ENCODE measurements at places on chromosomes 12 and 14.

DNA sequence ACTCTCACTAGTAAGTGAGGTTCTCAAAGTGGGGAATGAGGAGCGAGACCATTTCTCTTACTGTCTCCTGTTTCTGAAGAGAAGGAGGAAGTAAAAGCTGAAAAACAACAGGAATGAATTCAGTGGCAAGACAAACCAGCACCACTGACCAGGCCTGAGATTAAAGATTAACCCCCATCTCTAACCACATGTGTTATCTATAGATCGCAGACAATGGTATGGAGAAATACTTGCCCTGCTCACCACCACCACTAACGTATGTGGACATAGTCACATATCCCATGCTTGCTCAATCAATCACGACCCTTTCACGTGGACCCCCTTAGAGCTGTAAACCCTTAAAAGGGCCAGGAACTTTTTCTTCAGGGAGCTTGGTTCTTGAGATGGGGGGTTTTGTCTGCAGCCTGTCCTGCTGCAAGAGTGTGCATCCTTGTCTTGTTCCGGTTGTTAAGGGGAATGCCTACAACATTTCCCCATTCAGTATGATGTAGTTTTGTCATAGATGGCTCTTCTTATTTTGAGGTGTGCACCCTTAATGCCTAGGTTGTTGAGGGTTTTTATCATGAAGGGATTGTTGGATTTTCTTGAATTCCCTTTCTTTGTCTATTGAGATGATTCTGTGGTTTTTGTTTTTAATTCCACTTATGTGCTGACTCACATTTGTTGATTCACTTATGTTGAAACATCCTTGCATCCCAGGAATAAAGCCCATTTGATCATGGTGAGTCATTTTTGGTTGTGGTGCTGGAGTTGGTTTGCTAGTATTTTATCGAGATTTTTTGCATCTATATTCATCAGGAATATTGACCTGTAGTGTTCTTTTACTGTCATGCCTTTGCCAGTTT lies 698.8 kb upstream of the LMO3 start:
- no peak for DNase-seq

- DNase-seq, result no peak
These were observed 27.0 kb downstream of the DYNC1H1 start for GRCh38 chr14:101991352-101991751.

GRCh38 chr12:1279050-1279449 lies 288.0 kb downstream of the ERC1 start:
- DNase-seq, result no peak

DNA sequence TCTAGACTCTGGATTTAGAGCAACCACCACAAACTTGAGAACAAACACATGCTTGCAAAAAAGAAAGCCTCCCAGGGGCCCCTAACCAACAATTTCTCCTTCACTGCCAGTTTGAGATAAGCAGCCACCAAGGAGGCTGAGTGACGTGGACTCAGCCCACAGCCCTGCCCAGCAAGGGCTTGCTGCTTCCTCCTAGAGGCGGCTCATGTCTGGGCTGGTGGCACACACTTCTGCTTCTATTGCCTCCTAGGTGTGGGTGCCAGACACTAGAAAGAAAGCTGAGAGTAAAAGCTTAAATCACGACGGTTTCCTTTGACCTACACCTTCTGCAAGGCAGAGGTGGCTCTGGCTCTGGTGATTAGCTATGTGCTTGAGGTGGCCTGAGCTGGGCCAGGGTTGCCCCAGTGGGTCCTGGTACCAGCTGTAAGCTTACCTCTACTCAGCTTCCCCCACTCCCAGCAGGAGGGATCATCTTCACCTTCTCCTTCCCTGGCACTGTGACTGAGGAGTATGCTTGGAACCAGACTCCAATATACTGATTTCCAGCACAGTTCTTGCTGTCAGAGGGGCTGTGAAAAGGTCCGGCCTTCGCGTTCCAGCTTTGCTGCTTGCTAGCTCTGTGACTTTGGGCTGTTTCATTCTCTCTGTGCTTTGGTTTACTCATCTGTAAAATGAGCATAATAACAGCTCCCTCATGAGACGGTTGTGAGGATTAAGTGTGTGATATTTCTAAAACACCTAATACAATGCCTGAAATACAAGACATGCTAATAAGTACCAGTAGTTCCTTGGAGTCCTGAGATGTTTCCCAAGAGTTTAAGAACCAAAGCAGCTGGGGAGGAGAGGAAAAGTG lies 89.7 kb upstream of the PARP11 start:
- peak; percentile 20 for DNase-seq

DNA sequence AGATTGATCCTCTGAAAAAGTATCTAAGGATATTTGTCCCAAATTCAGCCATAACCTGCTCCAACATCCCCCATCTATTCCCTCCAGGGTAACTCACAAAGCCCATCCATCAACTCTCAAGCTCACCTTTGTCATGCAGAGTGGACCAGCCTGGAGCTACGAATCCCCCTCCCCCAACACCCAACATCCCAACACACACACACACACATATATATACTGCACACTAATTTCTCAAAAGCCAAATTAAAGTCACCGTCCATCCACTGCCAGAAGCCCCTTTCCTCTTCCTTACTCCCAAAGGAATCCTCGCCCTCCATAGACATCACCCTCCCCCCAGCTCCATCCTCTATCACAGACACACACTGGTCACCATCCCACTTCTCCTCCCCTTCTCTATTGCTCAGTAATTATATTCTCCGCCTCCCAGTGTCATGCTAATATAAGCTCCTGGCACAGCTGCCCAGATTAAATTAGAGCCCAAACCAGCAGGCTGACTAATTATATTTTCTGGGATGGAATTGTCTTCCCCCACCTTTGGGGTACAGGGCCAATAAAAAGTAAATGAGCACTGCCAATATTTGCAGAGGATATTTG lies 13.5 kb upstream of the TESPA1 start:
- DNase-seq, result no peak

DNA sequence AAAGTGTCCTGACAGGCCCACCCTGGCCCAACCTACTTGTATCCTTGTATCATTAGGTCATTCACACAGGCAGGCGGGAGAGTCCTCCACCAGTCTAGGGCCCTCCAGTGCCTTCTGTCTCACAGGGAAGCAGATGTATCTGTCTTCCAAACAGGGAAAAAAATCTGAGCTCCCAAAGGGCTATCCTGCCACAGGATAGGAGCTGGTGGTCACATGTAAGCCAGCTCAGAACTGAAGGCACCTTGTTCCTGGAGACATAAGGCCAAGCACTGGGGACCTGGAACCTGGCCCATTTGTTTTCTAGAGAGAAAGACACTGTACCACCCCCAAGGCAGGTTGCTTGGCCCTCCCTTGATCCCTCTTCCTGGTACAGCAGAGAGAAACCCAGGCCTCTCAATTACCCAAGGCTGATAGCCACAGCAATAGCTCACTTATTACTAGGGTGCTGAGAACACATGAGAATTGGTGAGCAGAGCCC lies 19.4 kb upstream of the PLEKHH1 start:
- no peak for DNase-seq

- DNase-seq, result no peak
These were observed 65.0 kb upstream of the SINHCAF start for GRCh38 chr12:31390991-31391390.

GRCh38 chr14:51018521-51018920 lies 74.2 kb upstream of the PYGL start:
- no peak for DNase-seq

DNA sequence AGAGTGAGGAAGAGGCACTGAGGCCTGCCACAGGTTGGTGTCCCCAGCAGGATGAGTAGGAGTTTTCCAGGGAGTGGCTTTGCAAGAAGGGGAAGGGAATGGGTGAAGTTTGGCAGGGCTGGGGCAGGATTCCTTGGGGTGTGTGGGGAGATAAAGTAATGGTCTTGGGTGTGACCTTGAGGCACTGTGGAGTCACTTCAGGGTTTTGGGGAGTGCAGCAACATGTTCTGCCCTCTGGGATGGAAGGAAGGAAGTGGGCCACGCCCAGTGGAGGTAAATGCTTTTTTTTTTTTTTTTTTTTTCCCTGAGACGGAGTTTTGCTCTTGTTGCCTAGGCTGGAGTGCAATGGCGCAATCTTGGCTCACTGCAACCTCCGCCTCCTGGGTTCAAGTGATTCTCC lies 108.9 kb downstream of the ADCK1 start:
- no peak for DNase-seq

- no peak for DNase-seq
These were observed 225.2 kb upstream of the RTL1 start for GRCh38 chr14:101128478-101129321.

DNA sequence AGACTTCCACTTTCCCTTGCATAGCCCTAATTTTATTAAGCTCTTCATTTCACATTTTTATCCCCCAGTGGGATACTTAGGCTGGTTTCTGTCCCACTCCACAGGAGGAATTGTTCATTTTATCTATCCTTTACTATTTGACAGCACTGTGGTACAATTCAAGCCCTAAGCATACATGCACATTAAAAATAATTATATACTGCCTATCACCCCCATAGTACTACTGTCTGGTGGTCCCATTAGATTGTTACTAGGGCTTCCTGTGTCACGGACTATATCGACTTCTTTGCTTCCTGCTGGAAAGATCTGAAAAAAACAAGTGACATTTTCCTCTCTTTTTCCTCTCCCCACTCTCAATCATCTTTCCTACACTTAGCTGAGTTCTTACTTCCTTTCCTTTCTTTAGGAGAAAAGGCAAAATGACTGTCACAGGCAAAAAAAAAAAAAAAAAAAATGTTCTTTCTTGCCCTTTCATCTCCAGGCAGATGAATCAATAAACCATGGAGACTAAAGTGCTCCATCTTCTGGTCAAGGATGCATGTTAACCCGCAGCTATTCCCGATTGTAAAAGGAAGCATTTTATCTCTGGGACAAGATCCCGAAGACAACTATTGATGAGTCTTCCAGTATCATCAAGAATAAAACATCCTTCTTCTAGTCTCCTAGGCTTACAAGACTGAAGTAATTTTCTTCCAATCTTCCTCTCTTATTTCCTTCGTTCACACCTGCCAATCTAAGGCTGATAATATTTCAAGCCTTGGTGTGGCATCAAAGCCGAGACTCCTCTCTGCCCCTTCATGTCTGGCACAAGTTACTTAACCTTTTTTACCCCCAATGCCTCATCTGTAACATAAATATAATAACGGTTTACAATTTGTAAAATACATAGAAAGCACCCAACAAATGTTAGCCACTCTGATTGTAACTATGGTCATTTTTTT lies 94.4 kb upstream of the PLEKHG7 start:
- no peak for DNase-seq

DNA sequence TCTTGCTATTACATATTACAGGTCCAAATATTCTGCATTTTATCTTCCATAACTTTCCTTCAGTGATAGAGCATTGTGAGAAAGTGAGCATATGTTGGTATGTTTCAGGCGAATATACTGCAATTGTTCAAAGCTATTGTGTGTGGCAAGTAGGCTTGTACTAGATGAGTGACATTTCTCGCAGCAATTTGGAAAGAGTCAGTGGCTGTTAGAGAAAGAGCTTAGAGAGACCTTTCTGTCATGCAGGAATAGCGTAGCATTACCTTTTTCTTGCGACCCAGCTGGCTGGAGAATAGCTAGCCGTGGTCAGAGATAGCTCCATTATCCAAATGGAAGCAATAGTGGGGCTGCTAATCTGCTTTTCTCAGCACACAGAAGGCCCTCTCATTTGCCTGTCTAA lies 678.5 kb upstream of the FOXG1 start:
- no peak for DNase-seq

DNA sequence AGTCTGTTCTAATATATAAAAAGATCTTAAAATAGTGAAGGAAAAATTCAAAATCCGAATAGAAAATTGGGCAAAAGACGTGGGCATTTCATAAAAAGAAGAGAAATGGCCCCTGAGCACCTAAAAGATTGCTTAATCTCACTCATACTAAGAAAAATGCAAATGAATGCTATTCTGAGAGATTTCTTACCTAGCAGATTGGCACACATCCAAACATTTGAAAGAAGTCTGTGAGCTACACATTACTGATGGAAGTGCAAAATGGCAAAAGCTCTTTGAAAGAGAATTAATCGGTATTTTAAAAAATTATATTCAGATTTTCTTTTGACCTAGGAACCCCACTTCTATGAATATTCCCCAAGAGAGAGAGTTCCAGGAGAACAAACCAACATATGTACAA lies 280.4 kb upstream of the GARIN6 start:
- DNase-seq, result no peak

DNA sequence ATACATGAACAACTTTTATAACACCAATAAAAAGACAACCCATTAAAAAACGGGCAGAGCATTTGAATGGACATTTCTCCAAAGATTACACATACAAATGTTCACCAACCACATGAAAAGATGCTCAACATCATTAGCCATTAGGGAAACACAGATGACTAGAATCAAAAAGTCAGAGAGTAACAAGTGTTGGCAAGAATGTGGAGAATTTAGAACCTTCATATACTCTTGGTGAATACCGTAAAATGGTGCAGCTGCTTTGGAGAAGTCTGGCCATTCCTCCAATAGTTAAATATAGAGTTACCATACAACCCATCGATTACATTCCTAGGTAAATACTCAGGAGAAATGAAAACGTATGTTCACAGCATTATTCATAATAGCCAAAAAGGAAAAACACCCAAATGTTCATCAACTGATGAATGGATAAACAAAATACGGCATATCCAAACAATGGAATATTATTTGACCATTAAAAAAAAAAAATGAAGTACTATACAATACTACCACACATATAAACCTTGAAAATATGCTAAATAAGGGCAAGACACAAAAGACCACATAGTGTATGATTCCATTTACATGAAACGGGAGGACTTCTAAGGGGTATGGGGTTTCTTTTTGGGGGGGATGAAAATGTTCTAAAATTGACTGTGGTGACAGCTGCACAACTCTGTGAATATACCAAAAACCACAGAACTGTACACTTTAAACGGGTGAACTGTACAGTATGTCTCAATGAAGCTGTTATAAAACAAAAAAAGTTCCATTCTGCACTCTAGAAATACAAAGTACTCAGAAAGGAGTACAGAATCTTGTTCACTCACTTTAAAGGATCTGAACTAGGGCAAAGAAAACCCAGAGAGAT lies 3.2 kb downstream of the CORO1C start:
- DNase-seq, result no peak

DNA sequence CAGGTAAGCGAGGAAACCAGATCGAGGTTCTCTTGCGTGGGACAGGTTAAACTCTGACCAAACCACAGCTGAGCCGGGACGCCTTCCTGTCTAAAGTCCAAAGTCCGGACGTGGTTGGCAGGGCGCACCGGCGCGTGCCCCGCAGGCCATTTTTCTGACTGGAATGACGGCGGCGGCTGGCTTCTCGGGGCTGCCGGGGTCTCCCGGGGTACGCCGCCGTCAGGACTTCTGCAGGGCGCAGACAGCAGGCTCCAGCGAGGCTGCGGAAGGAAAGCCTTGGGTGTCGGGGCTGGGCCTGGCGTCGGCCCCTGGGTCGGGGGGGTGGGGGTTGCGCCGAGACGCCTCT lies 32.8 kb downstream of the MIA2 start:
- DNase-seq, result peak; percentile 6

GRCh38 chr12:46269429-46270241 lies 792 bp upstream of the SLC38A1 start:
- DNase-seq, result peak; percentile 29

All from stimulated activated CD8-positive, alpha-beta memory T cell treated with anti-CD3 and anti-CD28 coated beads, Interleukin-7, amount 100 ng/mL, for 1 hour (primary cell).